ENCODE measurements at places on chromosomes 12 and 14.
A peak's percentile ranks its signal among the peaks of the same experiment; 100 is the strongest.

DNA sequence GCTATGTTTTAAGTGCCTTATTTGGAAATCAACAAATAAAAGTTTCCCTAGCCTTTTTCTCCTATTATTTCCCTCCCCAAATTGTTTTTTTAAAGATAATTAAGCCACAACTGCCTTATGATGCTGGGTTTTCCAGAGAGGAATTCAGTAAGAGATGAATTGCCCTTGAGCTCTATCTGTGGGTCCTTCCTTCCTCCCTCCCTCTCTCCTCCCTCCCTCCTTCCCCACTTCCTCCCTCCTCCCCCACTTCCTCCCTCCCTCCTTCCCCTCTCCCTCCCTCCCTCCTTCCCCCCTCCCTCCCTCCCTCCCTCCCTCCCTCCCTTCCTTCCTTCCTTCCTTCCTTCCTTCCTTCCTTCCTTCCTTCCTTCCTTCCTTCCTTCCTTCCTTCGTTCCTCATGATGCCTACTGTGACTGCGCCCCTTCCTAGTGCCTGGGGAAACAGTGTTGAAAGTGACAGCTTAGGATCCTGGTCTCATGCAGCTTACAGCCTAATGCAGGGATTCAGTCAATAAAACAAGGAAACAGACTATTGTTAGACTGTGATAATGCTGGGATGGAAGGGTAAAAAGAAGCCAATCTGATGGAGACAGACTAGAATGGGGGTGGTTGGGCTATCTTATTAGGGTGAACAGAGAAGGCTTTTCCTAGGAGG lies 1417.1 kb downstream of the AACS start:
- no peak for DNase-seq

DNA sequence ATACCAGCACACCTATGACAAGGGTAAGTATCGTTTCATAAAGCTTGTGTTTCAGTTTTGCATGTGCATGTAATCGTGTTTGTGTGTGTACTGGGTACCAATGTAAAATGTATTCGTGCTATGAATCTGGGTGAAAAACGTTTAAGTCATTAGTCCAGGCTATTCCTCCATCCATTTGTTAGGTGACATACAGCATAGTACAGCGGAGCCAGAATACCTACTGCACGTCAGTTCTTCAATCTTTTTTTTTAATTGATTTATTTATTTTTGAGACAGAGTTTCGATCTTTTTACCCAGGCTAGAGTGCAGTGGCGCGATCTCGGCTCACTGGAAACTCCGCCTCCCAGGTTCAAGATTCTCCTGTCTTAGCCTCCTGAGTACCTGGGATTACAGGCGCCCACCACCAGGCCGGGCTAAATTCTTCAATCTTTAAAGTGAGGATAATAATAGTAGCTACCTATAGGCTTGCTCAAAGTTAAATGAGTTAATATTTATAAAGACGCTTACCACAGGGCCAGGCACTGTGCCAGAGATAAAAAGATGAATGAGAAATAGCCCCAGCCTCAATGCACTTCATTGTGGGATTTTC lies 661 bp upstream of the RPS26 start:
- no peak for DNase-seq

DNA sequence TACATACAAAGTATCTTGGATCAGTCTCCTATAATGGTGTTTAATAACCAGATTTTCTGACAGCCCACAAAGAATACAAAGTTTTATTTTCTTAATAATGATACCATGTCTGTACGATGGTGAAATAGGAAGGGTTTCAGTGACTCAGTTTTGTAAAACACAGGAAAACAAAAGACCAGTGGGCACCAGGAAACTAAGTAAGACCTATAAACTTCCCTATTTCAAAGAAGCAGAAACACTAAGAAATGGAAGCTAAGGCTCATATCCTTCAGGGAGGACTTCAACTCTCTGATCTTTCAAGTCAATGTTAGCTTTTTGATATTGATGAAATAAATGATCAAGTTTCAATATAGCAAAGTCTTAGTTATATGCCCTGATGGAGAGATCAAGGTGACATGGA lies 196.0 kb downstream of the DUSP6 start:
- DNase-seq: no peak

DNA sequence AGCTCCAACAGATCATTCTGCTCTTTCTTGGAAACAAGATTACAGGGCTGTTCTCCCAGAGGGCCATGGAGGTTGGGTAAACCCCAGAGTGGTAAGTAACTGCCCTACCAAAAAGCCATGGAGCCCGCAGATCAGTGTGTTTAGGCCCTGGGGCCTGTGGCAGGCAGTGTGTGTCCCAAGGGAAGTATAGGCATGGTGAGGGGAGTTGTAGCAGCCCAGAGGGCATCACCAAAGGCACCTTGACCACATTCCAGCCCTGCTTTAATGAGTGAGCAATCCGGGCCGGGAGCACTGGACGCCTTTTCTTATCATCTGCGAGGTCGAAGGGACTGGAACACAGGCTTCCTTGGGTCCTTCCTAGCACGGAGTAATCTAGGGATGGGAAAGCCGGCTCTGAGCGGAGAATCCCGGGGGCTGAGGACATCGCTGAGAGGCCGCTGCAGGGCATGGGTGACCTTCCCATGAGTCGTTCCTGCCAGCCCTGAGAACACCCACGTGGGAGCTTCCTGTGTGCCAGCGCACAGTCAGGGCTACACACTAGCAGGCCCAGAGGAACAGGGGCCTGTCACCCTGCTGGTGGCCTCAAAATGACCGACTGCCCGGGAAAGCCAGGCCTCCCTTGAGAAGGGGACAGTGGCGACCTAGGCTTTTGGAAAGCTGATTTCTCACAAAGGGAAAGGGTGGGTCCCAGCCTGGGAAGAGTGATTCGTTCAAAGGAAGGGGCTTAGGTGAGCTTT lies 91.3 kb downstream of the NINJ2 start:
- DNase-seq: peak; percentile 27

DNA sequence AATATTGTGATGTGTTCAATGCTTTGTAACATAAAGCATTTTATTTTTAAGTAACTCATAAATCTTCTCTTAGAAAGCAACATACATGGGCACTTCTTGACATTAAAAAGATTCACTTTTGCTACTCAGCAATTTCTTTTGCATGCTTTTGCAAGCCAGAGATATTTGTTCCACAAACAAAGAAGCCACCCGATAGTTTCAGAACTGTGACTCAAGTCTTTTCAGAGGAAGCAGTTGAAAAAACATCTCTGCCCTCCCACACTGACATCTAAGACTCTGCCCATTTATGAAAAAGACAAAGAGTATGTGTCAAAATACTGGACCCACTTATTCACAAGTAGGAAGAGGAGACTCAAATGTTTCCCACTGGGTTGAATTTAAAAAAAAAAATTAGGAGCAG lies 7.5 kb downstream of the APPL2 start:
- DNase-seq: peak; percentile 88

GRCh38 chr12:2895511-2895910 lies 4.8 kb downstream of the TULP3 start:
- DNase-seq: no peak

DNA sequence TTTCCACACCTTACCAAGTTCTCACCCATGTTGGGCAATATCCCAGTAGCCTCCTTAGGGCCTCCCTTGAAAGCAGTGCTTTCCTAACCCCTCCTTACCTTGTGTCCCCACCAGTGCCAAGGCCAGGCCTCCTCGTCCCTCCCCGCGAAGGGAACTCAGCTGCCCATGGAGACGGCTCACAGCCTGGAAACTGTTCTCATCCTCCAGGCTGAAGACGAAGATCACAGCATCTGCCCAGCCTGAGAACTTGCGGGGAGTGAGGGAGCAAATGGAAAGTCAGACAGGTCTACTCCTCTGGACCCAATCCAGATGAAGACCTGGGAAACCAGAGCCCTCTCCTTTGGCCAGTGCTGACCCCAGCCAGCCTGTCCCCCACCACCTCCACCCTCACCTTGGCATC lies 4.6 kb downstream of the AGAP2 start:
- no peak for DNase-seq

DNA sequence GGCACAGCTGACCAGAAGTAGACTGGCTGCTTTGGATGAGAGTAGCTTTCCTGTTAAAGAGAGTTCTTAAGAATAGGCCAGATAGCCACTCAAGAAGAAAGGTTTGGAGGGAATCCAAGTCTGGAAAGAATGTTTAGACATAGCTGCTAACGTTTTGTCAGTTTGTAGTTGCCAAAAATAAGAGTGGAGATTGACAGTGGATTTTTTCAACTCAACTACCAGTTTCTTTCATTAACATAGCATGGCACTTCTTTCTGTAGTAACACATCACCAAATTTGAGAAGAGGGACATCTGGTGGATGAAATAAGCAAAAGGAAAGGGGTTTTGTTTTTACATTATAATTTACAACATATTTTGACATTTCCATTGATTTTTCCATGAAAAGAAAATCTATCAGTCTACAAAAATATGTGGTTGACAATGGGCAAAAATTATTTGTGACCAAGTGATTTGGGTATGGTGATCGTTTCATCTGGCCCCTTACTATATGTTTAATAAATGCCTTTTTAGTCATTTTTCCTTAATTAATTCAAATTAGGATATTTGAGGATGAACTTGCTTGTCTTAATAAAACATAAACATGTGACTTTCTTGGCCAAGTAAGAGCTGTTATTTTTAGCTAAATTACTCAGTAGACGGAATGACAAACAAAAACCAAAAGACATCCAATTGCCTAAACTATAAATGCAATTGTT lies 71.1 kb downstream of the PTPRR start:
- DNase-seq: peak; percentile 52

DNA sequence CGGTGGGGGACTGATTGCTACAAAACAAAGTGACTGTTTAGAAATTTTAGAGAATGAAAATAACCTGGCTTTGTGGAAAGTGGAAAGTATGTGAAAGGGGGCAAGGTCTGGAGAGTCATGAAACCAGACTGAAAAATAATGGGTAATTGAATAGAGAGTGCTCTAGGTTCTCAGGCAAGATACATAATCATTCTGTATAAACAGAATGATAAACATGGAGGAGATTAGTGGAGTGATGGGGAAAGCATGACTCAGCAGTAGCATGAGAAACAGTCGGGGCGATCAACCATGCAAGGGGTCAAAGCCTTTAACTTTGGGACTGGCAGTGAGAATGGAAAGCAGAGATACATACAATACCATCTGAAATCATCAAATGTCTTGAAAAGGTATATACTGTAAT lies 332.5 kb downstream of the CCER1 start:
- peak; percentile 34 for DNase-seq

DNA sequence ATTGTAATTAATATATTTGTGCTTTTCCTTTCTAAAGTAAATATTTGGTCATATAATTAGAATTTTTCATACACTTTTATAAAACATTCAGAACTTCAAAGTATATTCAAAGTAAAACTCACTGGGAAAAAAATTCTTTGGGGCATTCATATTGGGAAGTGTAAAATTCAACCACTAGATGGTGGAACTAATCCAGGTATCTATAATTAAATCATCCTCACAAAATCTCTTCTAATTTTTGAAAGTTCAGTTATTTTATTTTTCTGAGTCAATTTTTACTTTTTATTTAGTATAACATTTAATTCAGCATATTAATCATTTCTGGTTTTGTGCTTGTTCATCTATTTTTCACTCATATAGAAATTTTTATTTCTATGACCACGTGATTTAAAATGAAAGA lies 81.0 kb downstream of the NTS start:
- DNase-seq: no peak

DNA sequence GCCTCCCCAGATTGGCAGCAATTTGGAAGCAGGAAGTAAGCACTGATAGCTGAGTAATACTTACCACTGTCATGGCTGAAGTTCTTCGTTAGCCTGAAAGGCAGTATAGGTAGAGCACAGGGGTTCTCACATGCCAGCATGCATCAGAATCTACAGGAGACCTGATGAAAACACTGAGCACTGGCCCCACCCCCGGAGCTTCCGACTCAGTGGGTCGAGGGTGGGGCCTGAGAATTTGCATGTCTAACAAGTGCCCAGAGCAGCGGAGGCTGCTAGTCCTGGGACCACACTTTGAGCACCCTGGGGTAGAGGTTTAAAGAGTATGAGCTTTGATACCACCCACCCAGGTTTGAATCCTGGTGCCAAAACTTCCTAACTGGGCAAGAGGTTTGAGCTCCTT lies 89.6 kb downstream of the FBXW8 start:
- no peak for DNase-seq

DNA sequence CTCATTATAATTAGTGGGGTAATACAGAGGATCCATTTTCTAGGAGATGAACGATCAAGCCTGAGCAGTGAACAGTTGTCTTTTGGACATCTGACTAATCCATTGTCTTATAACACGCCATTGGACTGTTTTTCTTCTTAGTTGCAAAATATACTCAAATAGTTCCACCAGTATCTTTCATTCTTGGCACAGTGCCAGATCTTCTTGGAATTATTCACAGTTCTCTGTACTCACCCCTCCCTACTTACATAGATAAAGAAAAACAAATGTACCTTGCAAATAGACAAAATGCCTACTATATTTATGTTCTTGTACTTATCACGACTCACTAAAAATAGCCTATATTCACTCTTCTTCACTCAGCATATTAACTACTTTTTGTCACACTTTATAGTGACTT lies 3.8 kb downstream of the CBLN3 start:
- peak; percentile 88 for DNase-seq

DNA sequence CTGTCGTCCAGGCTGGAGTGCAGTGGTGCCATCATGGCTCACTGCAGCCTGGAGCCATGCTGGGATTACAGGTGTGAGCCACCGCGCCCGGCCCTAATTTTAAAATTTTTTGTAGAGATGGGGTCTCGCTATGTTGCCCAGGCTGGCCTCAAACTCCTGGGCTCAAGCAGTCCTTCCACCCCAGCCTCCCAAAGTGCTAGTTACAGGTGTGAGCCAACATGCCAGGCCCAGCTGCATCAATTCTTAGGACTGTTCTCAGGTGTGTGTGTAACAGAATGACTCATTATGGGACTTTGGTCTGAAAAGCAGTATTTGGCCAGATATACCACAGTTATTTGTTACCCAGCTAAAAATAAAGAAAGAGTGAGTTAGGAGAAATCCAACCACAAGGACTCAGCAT lies 17.4 kb downstream of the LETMD1 start:
- no peak for DNase-seq

GRCh38 chr12:82912406-82912805 lies 225.7 kb downstream of the TMTC2 start:
- DNase-seq: peak; percentile 1

All from LHCN-M2 (cell line).